ENCODE measurements at places on chromosomes 16 and 17.

GRCh38 chr16:56603589-56603988 is 4.8 kb upstream of the MT2A start:
- no peak for DNase-seq

DNA sequence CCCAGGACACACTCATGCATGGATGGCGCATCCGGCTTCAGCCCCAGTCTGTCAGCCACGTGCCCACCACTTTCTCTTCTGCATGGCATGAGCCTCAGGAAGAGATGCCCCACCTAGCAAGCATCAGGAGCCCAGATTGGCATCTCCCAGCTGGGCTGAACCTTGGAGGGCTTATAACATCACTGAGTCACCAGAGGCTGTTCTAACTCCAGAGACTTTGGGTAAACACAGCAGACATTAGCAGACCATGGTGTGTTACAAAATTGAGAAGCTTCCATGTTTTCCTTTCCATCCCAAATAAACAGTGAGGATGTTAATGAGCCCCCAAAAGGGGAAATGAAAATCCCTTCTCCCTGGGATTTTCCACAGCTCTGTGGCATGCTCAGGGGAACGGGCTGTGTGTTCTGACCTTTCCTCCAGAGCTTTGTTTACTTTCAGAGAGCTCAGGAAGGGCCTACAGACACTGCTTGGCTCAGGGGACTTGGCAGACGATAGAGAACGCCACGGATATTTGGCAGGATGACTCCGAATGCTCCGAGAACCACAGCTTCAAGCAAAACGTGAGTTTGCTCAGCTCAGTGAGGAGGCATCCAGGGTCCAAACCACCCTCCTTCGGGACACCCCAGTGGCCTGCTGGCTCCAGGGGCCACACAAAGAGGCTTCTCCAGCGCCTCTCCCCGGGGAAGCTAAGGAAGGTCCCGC is 16.5 kb downstream of the GLP2R start:
- DNase-seq: no peak

GRCh38 chr16:52976539-52977167 is 76.0 kb downstream of the CHD9NB start:
- no peak for DNase-seq

GRCh38 chr17:76431509-76431908 is 21.4 kb downstream of the UBE2O start:
- DNase-seq: no peak

DNA sequence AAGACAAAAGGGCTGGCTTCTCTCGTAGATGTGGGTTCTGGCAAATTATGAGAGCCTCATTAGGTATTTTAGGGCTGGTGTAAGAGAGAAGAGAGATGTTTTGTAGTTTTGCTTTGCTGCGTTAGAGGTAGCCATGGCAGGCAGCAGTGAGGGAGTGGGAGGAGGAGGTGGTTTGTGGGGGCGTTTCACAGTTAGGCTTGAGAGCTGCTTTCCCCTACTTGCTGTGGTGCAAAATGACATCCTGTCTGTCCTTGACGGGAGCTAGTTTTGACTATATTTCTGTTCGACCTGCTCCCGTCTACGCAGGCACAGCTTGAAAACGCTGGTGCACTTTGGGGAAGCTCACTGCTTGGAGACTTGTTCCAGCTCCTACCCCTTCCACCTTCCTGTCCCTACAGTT is 75.5 kb downstream of the SLC5A11 start:
- no peak for DNase-seq

- peak; percentile 85 for DNase-seq
Observed at GRCh38 chr17:3535253-3535995, 22.2 kb downstream of the TRPV3 start.

DNA sequence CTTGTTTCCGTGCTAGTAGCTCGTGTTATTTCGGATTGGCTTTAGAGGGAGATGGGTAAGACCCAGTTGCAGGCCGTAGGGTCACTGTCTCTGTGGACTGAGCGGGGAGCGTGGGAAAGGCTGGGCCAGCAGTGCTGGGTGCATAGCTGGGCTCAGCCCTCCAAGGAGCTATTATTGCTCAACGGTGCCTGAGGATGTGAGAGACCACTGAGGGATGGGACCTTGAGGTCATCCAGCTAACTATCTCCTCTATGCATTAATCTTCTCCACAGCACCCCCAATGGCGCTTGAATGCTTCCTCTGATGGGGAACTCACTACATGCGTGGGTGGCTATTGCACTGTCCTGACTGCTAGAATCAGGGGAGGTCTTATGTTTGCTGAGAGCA is 126.1 kb upstream of the FOXF1 start:
- no peak for DNase-seq

DNA sequence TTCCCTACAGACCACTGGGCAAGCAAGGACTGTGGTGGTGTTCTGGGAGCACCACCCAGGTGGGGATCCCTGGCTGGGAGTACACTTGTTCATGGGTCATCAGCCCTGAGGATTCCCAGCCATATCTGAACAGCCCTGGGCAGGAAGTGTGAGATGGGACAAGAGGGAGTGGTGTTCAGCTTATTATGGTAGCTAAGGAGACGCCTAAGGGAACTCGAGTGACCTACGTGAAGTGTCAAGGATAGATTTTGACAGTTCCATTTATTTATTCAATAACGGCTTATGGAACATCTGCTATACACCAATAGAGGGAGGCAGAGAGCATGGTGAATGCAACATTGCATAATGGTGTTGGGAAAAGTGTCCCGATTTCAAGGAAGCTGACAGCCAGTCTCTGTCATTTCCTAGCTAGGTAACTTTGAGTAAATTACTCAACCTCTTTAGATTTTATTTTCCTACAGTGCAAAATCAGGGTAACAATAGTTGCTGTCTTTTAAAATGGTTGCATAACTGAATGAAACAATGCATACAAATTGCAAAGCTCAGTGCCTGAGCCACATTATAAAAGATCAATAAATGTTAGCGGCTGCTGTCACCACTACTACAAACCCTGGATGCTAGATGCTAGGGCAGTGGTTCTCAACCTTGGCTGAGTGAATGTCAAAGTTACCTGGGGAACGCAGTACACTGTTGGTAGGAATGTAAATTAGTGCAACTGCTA is 534.1 kb downstream of the GRIN2A start:
- DNase-seq: no peak

DNA sequence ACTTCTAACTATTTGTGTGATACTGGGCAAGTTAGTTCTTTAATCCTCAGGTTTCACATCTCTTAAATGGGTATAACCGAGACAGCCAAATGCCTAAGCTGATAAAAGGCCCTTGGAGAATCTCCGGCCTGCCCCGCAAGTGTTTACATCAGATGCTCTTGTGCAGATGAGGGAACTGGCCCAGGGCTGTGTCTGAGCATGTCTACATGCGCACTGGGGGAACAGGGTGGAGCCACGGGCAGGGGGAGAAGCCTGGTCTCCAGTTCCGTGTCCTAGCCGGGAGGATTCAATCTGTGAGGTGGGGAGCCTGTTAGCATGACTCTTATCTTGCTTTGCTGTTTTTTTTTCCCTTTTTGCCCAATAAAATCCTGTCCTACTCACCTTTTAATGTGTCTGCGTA is 222.9 kb downstream of the CDH8 start:
- DNase-seq: no peak

GRCh38 chr17:5468075-5468473 is 708 bp downstream of the DHX33 start:
- no peak for DNase-seq

GRCh38 chr17:73390221-73390620 is 78.4 kb upstream of the CDC42EP4 start:
- no peak for DNase-seq

GRCh38 chr17:59292174-59292523 is 39.3 kb upstream of the YPEL2 start:
- DNase-seq: no peak

GRCh38 chr17:48671697-48672171 is 45.6 kb upstream of the HOXB9 start:
- DNase-seq: peak; percentile 81

DNA sequence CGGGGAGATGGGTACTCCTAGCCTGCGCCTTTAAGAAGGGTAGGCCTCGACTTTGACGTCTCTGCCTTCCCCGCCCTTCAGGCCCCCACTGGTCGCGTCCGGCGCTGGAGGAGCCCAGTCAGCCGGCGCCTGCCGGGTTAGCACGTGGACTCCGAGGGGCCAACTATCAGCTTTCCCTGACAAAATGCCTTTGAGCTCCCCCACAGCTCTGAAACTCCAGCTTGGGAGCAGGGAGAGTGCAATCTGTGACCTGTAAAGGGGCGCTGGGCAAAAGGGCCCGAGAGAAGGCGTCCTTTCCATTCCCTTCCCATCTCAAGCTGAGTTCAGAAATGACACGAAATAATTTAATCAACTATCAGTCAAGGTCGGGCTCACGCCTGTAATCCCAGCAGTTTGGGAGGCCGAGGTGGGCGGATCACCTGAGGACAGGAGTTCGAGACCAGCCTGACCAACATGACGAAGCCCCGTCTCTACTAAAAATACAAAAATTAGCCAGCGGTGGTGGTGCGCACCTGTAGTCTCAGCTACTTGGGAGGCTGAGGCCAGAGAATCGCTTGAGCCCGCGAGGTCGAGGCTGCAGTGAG is 2.3 kb upstream of the SLC25A39 start:
- peak; percentile 98 for DNase-seq

GRCh38 chr17:72710202-72710601 is 382.3 kb downstream of the SLC39A11 start:
- DNase-seq: no peak

GRCh38 chr17:20159406-20160069 is 150.4 kb downstream of the SPECC1 start:
- no peak for DNase-seq

DNA sequence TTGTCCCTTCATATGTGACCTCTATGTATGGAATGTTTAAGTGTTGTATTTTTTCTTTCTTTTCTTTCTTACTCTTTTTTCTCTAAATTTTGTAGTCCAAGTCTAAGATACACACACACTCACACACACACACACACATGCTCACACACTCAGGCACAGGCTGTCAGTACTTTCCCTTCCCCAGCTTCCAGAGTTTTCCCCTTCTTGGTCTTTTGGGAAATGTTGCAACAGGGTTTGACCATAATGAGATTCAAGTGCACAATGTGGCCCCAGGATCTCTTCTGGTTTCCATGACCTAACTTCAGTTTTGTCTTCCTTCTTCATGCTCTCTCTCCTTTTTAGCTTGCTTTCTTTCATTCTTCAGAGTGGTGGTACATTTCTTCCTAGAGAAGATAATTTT is 289.8 kb upstream of the FOXF1 start:
- no peak for DNase-seq

DNA sequence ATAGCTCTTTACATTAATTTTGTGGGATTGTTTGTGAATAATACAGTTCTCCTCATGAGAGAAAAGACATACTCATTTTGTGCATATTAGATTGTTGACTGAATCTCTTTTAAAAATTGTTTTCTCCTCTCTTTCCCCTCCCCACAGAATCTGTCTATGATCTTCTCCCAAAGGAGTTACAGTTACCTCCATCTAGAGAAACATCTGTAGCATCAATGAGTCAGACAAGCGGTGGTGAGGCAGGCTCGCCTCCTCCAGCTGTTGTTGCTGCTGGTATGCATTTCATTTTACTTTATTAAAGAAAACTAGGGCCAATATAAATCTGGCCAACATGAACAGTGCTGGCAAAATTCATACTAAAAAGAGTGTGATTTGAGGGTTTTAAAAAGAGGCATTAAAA is 60.5 kb downstream of the NFAT5 start:
- no peak for DNase-seq

GRCh38 chr17:41632482-41633105 is 8.2 kb upstream of the KRT17 start:
- DNase-seq: no peak

- peak; percentile 30 for DNase-seq
Observed at GRCh38 chr17:65584604-65585521, 23.4 kb upstream of the AXIN2 start.

- no peak for DNase-seq
Observed at GRCh38 chr17:66365903-66366302, 63.5 kb downstream of the PRKCA start.

DNA sequence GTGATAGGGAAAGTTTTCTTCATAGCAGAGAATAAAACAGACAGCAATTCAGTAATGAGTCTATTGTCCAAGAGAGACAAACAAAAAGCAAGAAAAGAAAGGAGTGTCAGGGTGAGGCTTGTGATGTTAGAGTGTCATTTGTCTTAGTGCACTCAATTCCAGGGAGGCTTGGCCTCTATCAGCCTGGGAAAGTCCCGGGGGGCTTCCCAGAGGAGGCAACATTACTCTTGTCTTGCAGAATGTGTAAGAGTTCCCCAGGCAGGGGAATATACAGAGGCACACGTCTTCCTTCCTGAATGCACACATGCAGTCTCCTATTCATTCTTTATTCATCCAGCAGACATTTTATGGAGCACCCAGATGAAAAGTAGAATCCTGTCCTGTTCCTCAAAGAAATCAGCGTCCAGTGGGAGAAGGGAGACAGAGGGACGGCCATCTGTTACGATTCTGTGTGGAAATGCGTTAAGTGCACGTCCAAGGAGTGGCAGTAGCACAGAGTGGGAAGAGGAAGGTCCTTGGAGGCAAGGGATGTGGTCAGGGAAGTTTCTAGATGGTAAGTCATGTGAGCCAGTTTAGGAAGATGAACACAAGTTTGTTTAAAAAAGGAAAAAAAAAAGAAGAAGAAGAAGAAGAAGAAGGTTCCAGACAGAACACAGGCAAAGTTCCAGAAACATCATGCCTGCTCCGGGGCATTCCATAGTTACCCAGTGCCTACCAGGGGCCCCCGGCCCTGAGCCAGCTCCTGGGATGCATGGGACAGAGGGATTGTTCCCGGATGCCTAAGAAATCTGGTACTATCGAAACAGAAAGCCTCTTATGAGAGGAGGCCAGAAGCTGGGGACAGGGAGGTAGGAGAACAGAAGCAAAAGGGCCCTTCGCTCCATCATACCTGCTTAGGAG is 21.1 kb downstream of the CACNG4 start:
- no peak for DNase-seq

GRCh38 chr16:10080051-10080772 is 102.0 kb downstream of the GRIN2A start:
- no peak for DNase-seq

GRCh38 chr17:20236578-20237227 is 227.5 kb downstream of the SPECC1 start:
- no peak for DNase-seq

DNA sequence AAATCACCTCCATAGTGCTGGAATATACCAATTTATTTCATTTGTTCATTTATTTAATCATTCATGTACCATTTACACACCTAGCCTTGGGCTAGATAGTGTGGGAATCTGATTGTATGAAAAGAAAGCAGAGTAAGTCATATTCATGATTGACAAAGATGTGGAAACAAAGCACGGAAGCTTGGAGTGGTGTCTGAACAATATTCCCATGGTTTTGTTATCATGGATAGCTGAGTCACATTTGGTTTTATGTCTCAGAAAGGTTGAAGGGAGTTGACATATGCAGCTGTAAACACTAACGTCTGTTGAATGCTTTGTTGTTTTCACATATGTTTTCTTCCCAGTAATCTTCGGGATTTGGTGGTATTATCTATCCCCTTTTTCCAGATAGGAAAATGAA is 76.6 kb downstream of the MAP2K4 start:
- no peak for DNase-seq

- no peak for DNase-seq
Observed at GRCh38 chr16:24580665-24581064, 41.3 kb downstream of the RBBP6 start.

GRCh38 chr17:80152081-80152702 is 5.3 kb upstream of the EIF4A3 start:
- no peak for DNase-seq

- DNase-seq: no peak
Observed at GRCh38 chr16:72493716-72494415, 321.9 kb upstream of the PMFBP1 start.

- no peak for DNase-seq
Observed at GRCh38 chr16:89973654-89974335, 25.2 kb downstream of the DEF8 start.

GRCh38 chr16:22031483-22032083 is 23.7 kb downstream of the MOSMO start:
- no peak for DNase-seq

- DNase-seq: no peak
Observed at GRCh38 chr16:52114379-52114778, 432.6 kb downstream of the TOX3 start.
